CD4-positive, alpha-beta T cell treated with Interleukin-4 for 4 hours (primary cell): ENCODE measurements at places on chromosomes 7 and 10.

DNA sequence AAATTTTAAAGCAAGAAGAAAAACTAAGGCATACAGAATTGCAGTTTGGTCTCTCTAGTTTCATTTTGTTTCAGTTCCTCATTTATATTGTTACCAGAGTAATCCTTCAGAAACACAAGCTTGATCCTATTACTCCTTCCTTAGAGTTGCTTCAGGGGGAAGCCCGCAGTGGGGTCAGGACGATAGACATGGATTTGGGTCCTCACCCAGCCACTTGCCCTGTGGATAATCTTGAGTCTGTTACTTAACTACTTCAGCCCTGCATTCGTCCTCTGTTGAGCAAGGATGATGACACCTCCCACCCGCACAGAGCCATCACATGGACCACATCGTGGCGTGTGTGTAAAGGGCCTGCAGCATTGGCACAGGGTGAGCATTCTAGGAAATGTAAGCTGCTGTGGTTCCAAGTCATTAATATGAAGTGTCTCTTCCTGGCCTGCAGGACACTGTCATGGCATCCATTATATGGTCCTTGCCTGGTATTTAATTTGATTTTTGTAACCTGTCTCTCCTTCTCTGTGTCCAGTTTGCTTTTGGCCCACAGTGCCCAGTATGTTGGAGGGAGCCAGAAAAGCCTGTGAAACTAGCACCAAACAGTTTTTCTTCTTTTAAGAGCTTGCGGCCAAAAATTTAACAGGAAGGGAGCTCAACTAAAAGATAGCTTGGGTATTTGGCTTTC lies 111.2 kb downstream of the EEPD1 start:
- no peak for DNase-seq

- DNase-seq, result no peak
Observed at GRCh38 chr10:65423043-65423442, 1502.8 kb upstream of the LRRTM3 start.

DNA sequence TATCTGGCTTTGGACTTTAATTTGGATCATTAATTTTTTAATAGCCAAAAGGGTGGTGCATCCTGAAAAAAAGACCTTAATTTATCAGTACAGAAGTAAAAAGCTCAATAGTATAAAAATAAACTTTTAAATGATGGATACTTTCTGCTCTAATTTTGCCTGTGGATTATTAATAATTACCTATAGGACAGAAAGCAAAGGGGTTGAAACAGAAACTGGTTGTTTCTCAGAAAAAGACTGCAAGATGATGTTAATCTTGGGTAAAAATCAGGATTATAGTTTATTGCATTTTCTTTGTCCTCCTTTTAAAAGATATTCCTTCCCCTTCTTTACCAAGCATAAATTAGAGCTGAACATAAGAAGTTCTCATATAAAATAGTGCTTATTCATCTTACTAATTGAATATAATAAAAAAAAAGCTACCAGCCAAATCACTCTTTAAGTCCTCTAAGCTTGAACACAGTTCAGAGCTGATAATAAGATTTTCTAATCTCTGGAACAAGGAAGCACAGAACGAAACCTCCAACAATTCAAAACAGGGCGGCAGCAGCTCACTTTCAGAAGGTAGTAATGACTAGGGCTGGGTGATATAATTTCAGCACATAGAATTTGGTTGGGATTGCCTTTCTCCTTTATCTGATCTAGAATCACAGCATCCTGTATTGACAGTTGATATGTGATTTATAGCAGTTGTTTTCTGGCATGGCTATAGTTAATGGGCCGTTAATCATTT lies 8.1 kb upstream of the GPR85 start:
- no peak for DNase-seq

- no peak for DNase-seq
Observed at GRCh38 chr10:132774902-132775863, 10.8 kb downstream of the NKX6-2 start.

DNA sequence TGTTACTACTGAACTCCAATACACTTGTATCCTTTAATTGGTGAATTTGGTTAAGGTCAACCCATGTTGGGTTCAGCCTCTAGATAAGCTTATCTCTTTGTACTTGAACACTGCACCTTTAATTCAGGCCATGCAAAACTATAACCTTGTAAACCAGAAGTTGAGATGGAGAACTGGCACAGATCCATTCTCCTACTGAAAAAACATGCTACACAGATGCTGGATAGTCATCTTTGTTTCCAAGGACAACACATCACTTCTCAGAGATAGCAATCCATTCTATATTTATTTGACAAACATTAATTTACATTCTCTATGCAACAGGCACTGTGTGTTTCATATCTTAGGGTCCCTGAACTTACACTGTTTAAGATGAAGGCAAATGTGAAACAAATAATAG lies 2.9 kb upstream of the CDK14 start:
- no peak for DNase-seq

GRCh38 chr10:110502851-110503301 lies 5.2 kb downstream of the DUSP5 start:
- DNase-seq, result peak; percentile 56

GRCh38 chr10:662223-662605 lies 27.3 kb downstream of the DIP2C start:
- no peak for DNase-seq

DNA sequence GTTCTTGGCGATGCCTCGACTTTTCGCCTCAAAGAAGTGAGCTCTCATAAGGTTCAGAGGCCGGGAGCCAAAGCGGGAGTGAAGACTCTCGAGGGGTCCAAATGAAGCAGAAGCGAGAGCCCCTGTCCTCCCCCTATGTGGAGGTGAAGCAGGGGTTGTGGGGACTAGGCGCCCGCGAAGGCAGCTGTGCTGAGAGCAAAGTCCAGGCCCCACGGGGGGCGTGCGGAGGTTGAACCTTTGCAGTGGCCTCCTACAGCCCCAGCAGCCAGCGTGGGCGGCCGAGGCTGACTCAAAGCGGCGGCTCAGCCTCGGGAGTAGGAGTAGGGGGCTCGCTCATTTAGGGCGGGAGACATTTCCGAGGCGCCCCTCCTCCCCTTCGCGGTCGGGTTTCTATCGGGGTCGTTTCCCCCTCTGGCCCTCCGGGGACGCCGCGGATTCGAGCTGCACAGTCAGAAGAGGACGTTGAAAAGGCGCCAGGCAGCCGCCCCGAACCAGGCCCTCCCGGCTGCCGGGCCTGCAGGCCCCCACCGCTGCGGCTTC lies 553 bp upstream of the ADD3 start:
- no peak for DNase-seq

- no peak for DNase-seq
Observed at GRCh38 chr7:1665549-1666316, 4.3 kb upstream of the ELFN1 start.

DNA sequence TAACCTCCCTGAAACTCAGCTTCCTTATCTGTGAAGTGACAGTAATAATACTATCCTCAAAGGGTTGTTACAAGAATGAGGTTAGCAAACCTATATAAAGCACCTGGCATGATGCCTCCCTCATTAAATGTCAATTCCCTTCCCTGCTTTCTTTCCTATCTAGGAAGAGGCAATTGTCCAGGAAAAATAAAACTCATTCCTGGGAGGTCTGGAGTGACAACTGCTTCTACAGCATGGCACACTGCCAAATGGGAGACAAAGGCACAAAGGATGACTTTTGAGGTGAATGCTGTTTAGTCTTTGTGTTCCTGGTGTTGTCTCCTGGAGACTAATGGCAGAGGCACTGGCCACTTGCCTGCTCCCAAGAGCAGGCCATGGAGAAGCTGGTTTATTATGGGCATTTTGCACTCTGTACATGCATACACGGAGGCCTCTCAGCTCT lies 32.2 kb upstream of the PDE1C start:
- no peak for DNase-seq

GRCh38 chr7:28165961-28166955 lies 14.3 kb downstream of the JAZF1 start:
- DNase-seq, result no peak

DNA sequence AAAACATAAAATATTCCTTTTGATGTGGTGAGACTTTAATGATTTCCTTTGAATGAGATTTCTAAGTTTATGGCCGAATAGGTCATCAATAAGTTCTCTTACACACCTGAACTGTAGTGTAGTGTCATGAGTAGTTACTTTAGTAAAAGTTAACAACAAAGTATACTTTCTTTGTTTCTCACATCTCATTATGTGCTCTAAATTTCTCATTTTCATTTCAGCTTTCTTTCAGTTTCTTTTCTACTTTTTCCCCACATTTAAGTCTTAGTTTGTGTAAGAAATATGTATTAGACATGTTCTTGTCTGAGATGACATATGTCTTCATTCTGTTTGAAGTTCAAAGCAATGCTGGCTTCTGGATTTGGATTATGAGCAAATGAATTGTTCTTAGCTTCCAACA lies 348.1 kb downstream of the ANKRD7 start:
- DNase-seq, result no peak

GRCh38 chr10:133255323-133255722 lies 17.7 kb downstream of the VENTX start:
- no peak for DNase-seq

DNA sequence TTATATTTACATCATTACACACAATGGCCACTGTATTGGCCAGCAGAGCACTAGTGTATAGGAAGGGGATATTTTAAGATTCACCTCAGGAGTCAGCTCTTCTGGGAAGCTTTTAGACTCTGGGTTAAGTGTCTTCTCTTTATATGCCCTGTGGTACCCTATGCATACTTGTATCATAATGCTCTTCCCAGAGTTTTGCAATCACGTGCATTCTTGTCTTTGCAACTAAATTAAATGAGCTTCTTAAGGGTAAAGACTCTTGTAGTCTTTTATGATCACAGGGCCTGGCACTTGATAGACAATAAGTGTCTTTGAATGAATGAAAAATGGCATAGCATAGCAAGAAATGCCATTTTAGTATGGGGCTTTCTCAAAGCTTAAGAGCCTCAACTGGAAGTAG lies 35.4 kb upstream of the ARMS2 start:
- DNase-seq, result no peak

GRCh38 chr7:282621-283020 lies 7.3 kb upstream of the FOXL3 start:
- no peak for DNase-seq

DNA sequence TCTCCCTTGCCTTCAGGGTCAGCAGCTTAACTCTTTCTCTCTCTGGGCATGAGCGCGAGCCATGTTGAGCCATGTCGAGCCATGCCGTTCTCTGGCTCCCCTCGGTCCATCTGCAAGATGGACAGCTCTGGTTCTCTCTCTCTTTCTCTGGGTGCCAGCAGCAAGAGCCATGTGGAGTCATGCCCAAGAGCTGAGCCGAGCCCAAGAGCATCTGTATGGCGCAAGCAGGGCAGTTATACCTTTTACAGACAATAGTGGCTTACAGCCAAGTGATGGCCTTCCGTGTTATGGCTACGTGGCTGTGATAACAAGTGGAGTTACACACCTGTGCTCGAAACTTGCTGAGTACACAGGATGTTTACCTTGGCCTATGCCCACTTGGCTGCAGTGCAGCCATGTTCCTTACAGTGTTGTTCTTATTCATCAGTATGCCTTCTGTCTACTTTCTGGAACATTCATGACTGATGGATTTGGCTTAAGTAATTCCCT lies 327.7 kb downstream of the GLRX3 start:
- DNase-seq, result no peak

- DNase-seq, result no peak
Observed at GRCh38 chr10:58955615-58956014, 220.8 kb upstream of the PHYHIPL start.

DNA sequence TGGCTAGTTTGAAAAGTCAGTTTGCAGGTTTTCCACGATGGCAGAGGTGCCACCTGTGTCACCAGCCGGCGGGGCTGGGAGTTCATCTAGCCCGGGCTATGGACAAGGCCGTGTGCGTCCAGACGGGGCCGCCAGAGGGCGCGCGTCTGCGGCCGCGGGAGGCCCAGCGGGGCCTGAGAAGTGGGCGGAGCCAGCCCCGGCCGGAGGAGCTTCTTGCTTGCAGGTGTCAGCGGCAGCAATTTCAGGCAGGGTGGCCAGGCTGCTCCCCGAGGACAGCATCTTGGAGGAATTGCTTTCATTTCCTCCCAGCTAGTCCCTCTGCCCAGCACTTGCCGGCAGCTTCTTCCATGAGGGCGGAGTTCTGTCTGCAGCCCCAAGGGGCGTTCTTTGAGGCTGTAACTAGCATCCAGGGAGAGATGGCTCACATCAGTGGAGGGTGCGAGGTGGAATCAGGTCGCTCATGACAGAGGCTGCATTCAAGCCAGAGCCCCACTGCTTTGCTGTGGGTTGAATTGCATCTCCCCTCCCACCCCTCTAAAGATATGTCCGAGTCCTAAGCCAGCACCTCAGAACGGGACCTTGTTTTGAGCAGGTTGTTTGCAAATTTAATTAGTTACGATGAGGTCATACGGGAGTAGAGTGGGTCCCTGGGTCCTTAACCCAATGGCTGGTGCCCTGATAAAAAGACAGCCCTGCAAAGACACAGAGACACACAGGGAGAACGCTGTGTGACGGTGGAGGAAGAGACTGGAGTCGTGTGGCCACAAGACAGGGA lies 85.9 kb upstream of the MKI67 start:
- DNase-seq, result peak; percentile 80

GRCh38 chr10:126663328-126663727 lies 7.2 kb downstream of the C10orf90 start:
- peak; percentile 3 for DNase-seq

DNA sequence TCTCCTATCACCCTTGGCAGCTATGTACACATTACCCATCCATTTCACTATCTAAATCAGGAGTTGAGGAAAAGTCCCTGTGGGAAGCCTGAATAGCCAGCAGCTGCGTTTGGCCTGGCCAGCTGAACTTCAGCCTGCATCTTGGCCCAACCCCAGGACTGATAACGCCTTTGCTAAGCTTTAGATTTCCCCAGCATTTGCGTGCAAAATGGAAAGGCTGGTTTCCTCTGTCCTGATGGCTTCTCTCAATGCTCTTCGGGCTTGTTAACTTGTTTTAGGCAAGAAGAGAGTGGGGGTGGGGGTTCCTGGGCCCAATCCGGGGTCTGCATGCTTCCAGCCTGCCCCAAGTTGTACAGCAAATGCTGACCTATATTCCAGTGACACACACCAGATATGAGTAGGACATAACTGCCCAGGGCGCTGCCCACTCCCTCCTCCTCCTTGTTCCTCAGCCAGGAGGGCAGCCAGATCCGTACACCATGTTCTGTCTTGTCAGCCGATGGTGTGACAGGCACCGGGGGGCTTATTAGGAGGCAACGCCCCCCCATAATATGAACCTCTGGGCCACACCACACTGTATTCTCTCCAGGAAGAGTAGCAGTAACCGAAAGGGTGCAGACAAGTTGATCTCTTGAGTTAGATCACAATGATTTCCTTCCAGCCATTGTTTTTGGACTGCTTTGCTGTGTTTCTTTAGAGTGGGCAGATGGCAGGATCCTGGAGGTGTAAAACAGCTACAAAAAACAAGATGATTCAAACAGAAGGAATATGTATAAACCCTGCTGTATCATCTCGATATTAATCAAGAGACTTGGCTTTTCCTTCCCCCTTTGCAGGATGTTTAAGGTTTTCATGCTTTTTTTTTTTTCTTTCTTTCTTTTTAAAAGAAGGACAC lies 339.0 kb downstream of the RNLS start:
- DNase-seq, result no peak

- no peak for DNase-seq
Observed at GRCh38 chr7:132703742-132704141, 127.5 kb upstream of the PLXNA4 start.

- no peak for DNase-seq
Observed at GRCh38 chr10:33099748-33100147, 141.7 kb upstream of the ITGB1 start.

GRCh38 chr7:120856621-120857352 lies 1.2 kb downstream of the TSPAN12 start:
- DNase-seq, result no peak

- no peak for DNase-seq
Observed at GRCh38 chr7:51230723-51231122, 85.9 kb downstream of the COBL start.
